ENCODE measurements at places on chromosomes 3 and 15.

GRCh38 chr15:38176691-38177090 is 75.9 kb upstream of the SPRED1 start:
- DNase-seq = no peak

GRCh38 chr3:14879211-14879874 is 60.6 kb downstream of the FGD5 start:
- DNase-seq = no peak

DNA sequence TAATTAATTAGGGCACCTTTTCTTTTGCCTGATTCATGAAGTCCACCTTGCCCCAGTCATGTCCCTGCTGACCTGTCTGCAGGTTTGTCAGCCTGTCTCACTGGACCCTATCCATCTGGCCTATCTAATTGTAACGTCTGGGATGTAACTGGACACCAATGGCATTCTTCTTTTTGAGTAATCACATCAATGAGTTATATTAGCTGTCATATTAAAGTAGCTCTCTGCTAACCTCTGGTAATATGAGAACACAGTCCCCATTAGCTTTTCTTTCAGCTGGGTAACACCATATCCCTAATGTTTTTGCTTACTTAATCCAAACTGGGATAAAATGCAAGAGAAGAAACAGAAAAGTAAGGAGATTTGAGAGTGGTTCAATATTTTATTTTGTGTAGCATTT is 166.2 kb upstream of the VEPH1 start:
- DNase-seq = no peak

- peak; percentile 78 for DNase-seq
Measured at GRCh38 chr3:102225407-102226132, 209.2 kb upstream of the ZPLD1 start.

- no peak for DNase-seq
Measured at GRCh38 chr3:72536206-72536877, 311.9 kb downstream of the SHQ1 start.

DNA sequence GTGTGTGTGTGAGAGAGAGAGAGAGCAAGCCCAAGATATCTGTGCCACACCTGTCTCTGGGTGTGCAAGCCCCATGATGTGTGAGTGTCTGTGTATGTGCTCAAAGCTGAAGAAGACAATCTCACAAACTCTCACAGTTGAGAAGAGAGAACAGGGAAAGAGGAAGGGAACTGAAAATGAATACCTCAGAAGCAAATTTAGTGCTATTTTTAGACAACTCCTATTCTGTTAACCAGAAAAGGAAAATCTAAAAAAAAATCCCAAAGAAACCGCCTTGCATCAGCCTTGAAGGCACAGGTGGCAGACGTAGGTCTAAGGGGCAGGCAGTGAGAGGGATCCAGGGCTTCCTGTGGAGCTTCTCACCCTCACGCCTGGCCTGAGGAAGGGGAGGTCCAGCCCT is 47.8 kb downstream of the ATP2B2 start:
- DNase-seq = no peak

DNA sequence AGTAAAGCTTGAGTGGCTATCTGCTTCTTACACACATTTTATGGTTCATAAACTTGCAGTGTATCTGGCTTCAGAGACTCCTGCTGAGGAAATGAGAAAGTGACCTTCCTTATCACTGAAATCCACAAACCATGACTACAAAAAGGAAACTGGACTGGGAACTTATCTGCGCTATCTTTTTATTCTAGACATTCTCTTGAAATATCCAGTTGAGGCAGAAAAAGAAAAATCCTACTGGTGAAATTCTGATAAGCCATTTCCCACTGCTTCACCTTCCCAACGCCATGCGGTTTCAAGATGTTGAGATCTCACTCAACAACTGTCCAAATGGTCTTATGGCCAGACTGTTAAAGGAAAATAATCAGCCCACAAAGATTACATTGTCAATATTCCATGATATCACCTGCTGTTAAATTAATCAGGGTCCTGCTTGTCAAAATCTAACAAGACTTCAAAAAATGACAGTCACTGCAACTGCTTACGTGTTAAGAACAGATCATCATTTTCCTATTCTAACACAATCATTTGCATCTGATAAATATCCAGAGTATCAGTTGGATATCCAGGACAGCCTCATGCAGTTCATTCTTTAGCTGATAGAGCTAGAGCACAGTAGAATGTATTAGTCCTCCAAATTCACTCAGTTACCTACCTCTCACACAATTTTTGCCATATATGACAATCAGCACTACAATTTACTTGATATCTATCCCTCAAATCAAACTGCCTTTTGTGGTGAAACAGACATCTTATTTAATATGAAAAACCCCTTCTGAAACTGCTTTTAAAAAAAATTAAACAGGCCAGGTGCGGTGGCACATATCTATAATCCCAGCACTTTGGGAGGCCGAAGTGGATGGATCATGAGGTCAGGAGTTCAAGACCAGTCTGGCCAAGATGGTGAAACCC is 538.1 kb downstream of the MAGI1 start:
- peak; percentile 90 for DNase-seq

DNA sequence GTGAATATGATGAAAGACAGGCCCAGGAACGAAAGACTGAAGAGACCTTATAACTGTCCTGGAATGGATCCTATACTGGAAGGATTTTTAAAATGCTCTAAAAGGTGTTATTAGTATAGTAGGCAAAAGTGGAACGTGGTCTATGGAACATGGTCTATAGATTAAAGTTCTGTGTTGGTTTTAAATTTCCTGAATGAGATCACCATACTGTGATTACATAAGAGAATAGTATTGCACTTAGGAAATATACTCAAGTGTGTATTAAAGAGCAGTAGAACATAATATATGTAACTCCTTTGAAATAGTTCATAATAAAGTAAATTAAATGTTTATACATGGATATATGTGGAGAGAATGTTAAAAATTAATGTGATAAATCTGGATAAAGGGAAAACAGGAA is 68.2 kb downstream of the SPRED1 start:
- DNase-seq = peak; percentile 11
